Thoracic aorta (tissue), 2 donors: ENCODE measurements at places on chromosomes 4 and X. TPM values are rescaled to one million over a fixed set of nuclear protein-coding genes. Genes with fewer than 3 reads are reported as not detected.

Gene RTL3
- total RNA-seq = 1.4 TPM

Gene TMPRSS11D
- total RNA-seq = not detected

Gene SORBS2
- 443 TPM for total RNA-seq

DNA sequence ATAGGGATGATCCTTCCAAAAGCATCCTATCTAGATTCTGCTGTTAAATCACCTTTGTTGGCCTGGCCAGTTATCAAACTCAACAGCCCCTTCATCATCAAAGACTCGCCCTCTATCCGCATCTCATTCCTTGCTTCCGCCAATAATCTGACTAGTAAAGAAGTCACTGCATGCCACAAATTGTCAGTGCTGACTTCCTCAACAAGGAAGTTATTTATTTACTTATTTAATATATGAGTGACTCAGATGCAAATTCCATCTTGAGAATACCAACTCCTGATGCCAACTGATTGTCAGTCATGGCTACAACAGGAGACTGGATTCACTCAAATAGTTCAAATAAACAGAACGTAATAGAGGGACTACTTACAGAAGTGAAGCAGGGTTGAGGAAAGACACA is 283.8 kb downstream of the TRIML1 start:
- no peaks in the 10 kb centered on the region for H3K27me3 ChIP-seq
- H3K4me3 ChIP-seq = no peak overlapping the region
- H3K27ac ChIP-seq = no peak overlapping the region
- no peaks in the 10 kb centered on the region for H3K4me1 ChIP-seq
- DNase-seq = no peak

GRCh38 chrX:148867596-148867995 is 367.2 kb downstream of the AFF2 start:
- no peak overlapping the region for H3K4me3 ChIP-seq
- DNase-seq = no peak
- no peaks in the 10 kb centered on the region for H3K27me3 ChIP-seq
- no peaks in the 10 kb centered on the region for H3K4me1 ChIP-seq
- H3K27ac ChIP-seq = no peak overlapping the region
- no peaks in the 10 kb centered on the region for H3K36me3 ChIP-seq
